Type B pancreatic cell (in vitro differentiated cells): ENCODE measurements at places on chromosomes 6 and 20.

- H3K36me3 ChIP-seq, result no peaks in the 10 kb centered on the region
- no peak overlapping the region for H3K27ac ChIP-seq
- peaks cover 4% of the 10 kb centered on the region for H3K27me3 ChIP-seq
- peaks cover 24% of the 10 kb centered on the region for H3K4me1 ChIP-seq
- no peak for DNase-seq
Observed at GRCh38 chr6:43913375-43914271, 143.6 kb downstream of the VEGFA start.

GRCh38 chr6:51396583-51396982 is 577.9 kb downstream of the TFAP2B start:
- H3K4me3 ChIP-seq, result no peak overlapping the region
- H3K27me3 ChIP-seq, result no peaks in the 10 kb centered on the region
- H3K4me1 ChIP-seq, result no peaks in the 10 kb centered on the region
- no peak for DNase-seq

DNA sequence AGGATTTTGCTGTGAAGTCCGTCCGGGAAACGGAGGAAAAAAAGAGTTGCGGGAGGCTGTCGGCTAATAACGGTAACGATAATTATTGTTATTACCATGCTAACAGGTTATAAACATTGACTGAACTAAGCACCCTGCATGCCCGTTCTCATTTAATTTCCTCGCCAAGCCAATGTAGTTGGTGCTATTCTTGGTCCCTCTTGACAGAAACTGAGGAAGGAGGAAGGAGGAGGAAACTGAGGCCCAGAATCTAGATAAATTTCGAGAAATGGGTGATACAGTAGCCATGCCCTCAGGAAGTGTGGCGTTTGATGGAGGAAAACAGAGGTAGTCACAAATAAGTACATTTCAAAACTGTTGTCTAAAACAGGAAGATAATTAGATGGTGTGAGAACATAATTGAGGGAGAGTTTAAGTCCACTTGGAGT is 474 bp downstream of the TPX2 start:
- peaks cover 3% of the 10 kb centered on the region for H3K36me3 ChIP-seq
- H3K27me3 ChIP-seq, result no peaks in the 10 kb centered on the region
- DNase-seq, result no peak
- no peak overlapping the region for H3K4me3 ChIP-seq
- H3K4me1 ChIP-seq, result no peaks in the 10 kb centered on the region

- no peak for DNase-seq
- H3K27me3 ChIP-seq, result no peaks in the 10 kb centered on the region
- no peaks in the 10 kb centered on the region for H3K36me3 ChIP-seq
- H3K27ac ChIP-seq, result no peak overlapping the region
- H3K4me3 ChIP-seq, result no peak overlapping the region
Observed at GRCh38 chr6:155528982-155529453, 73.4 kb upstream of the NOX3 start.

DNA sequence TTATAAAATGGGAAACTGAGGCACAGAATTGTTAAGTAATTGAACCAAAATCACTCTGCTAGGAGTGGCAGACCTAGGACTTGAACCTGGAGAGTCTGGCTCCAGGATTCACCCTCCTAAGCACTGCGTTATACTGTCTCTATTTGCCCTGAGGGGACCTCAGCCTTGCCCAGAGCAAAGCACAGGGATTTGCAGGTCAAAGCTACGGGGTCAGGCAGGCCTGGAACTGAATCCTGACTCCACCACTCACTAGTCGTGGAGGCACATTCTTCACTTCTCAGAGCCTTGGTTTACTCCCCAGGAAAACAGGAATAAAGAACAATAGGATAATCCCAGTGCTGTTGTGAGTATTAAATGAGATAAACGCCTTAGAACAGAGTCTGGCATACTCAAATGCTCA is 19.4 kb downstream of the KCNK15 start:
- DNase-seq, result no peak
- no peaks in the 10 kb centered on the region for H3K4me1 ChIP-seq
- H3K4me3 ChIP-seq, result no peak overlapping the region
- H3K27ac ChIP-seq, result no peak overlapping the region
- no peaks in the 10 kb centered on the region for H3K36me3 ChIP-seq

- H3K4me1 ChIP-seq, result peaks cover 44% of the 10 kb centered on the region
- H3K36me3 ChIP-seq, result no peaks in the 10 kb centered on the region
- no peak overlapping the region for H3K27ac ChIP-seq
- peaks cover 5% of the 10 kb centered on the region for H3K27me3 ChIP-seq
Observed at GRCh38 chr6:110367825-110368224, 9.7 kb upstream of the METTL24 start.
